ENCODE measurements at places on chromosomes 13 and 19.

DNA sequence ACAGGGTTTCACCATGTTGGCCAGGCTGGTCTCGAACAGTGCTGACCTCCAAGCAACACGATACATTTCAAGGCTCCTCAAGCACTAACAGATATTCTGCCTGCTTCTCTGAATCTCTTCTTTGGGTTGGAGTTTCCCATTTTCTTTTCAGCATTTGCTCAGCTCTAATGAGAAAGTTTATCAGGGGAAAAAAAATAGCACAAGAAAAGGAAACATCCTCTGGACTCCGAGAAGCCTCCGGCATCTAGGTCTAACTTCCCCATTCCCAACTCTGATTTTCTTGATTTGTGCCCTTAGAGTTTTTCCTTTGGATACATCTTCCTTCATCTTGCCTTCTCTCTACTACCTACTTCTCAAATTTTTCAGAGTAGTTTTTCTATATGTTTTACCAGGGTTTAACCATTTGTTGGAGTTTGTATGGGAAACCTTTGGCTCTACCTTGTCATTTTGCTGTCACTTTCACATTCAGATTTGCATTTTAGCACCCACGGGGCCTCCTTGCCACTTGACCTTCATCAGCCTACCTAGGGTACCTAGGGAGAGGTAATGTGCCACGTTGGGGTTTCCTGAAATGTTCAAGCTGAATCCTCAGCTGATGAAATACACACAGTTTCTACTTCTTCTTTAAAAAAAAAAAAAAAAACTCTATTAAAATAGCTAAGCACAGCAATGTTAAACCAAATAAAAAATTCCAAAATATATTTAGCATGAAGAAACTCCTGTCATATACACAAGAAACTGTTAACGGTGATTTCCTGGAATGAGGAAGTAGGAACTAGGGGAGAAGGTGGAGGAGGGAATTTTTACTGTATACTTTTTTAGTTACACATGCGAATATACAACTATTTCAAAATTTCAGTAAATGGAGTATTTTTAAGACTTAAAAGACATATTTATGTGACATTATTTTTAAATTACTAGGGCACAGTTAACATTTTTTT, 5.1 kb upstream of the USP12 start:
- DNase-seq: no peak

DNA sequence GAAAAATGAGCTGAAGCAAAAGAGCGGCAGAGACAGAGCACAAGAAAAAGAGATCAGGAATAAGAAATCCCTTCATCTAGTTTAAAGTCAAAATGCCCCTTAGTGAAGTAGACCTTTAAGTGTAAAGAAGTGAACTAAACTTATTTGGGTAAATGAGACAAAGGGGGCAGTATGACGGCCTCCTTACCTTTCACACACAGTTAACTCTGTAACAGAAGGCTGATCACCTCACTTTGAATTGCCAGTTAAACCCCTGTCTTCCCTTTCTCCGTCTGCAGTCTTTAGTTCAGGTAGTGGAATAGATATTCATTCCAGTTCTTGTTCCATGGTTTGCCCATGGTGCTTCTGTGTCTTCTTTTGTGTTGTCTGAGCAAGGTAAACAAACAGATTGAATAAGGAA, 1029.8 kb downstream of the DIAPH3 start:
- no peak for DNase-seq

DNA sequence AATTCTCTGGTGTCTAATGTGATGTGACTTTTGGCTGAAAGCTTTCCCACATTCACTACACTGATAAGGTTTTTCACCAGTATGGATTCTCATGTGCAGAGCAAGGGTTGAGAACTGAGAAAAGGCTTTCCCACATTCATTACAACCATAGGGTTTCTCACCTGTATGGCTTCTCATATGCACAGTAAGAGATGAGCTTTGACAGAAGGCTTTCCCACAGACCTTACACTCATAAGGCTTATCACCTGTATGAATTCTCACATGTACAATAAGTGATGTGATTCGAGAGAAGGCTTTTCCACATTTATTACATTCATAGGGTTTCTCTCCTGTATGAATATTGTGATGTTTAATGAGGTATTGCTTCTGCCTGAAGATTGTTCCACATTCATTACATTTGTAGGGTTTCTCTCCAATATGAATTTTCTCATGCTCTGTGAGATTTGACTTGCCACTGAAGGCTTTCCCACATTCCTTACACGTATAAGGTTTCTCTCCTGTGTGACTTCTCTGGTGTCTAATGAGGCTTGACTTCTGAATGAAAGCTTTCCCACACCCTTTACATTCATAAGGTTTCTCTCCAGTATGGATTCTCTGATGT, 14.0 kb downstream of the ZNF260 start:
- no peak for DNase-seq

- DNase-seq: no peak
These were observed 17.5 kb upstream of the USE1 start for GRCh38 chr19:17197666-17198065.

- peak; percentile 19 for DNase-seq
These were observed at the start of gene YJEFN3 for GRCh38 chr19:19528721-19529490. Gene YJEFN3 (plus strand): TSS chr19:19528911. CDS start chr19:19528933, 22 bp downstream.

GRCh38 chr13:32136716-32137115, 105.1 kb downstream of the FRY start:
- DNase-seq: no peak

- no peak for DNase-seq
These were observed at the start of gene IQCN for GRCh38 chr19:18274219-18274780. Gene IQCN (minus strand): TSS chr19:18274452. CDS start chr19:18269478, 4,974 bp downstream.

- DNase-seq: peak; percentile 56
These were observed 6.0 kb downstream of the AP1M2 start for GRCh38 chr19:10580979-10581631.

GRCh38 chr13:26326562-26326961, 72.6 kb downstream of the CDK8 start:
- no peak for DNase-seq

DNA sequence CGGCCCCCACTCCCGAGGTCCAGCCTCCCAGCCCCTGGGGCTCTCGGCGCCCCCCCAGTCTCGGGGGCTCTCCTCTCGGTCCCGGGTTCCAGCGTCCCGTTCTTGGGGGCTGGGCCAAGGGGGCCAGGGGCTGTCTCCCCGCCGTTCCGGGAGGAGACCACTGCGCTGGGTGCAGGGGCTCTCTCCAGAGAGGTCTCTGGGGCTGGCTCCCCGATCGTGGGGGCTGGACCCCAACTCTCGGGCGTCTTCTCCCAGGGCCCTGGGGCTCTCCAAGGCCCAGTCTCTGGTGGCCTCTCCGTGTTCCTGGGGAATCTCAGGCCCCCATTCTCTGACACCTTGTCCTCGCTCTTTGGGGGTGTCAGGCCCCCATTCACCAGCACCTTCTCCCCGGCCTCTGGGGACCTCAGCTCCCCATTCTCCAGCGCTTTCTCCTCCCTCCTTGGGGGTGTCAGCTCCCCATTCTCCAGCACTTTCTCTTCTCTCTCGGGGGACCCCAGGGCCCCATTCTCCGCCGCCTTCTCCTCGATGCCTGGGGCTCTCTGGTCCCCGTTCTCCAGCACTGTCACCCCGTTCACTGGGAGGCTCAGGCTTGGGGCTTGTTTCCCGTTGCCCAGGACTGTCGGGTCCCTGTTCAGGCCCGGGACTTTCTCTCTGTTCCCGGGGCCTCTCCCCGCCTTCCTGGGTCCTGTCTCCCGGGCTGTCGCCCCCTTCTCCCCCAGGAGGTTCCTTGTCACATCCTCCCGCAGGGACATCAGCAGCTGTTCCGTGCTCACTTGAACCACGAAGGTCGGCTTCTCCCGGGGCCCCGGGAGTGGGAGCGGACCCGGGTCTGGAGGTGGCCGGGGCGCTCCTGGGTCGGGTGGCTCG, 13.7 kb downstream of the LMTK3 start:
- DNase-seq: no peak

DNA sequence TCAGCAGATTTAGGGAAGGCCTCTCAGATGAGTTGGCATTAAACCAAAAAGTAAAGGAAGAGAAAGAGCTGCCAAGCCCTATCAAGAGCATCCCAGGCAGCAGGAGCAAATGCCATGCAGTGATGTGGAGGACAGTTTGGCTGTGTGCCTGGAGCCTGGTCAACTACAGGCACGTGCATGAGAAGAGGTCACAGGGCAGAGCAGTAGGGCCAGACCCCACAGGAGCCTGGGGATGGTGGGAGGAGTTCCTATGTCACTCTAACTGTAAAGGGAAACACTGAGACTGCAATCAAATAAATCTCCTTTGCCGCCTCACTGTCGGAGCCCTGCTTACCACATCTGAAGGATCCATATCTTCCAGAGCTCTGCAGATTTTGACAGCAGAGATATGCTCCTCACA, 240.5 kb downstream of the ENOX1 start:
- DNase-seq: no peak
